Fibroblast of lung (primary cell): ENCODE measurements at places on chromosomes 7 and 10. TPM values are rescaled to one million over a fixed set of nuclear protein-coding genes. Genes with fewer than 3 reads are reported as not detected.

Gene ACBD7
- total RNA-seq, result under 0.01 and 4.1 TPM in 2 replicates

Gene NXPH1
- not detected in 2 replicates for total RNA-seq

GRCh38 chr10:106615081-106615480 is 549.4 kb downstream of the SORCS1 start:
- peak; percentile 69 for DNase-seq
- peaks cover 3% of the 10 kb centered on the region for H3K4me1 ChIP-seq
- H3K27ac ChIP-seq, result peak overlapping the region; percentile 36
- H3K4me3 ChIP-seq, result no peak overlapping the region
- H3K27me3 ChIP-seq, result no peaks in the 10 kb centered on the region
- no peaks in the 10 kb centered on the region for H3K36me3 ChIP-seq

DNA sequence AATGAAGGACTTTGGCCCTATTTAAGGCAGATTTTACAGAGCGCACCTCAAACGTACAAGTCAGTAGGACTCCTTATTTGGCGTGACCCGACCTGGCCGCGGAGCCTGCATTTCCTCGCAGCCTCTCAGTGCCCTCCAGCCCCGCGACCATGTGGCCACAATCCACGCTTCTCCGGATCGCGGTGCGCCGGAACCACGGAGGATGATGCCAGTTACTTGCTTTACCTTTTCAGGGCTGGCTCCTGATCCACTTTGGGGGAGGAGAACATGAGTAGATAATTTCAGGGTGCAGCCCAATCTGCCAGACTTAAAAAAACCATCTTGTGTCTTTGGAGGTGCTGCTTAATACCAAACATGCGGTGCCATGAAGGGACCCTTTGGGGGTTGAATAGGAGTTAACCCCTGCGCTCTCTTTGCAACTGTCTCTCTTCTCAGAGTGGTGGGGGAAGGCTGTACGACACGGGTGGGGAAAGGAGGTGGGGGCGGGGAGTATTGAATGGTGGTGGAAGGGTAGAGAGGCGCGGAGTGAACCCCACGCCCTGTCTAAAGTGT is 1.5 kb downstream of the FRAT1 start:
- H3K4me3 ChIP-seq, result peak overlapping the region; percentile 73
- H3K4me1 ChIP-seq, result peaks cover 4% of the 10 kb centered on the region
- no peak overlapping the region for H3K27ac ChIP-seq
- no peak for DNase-seq
